Hematopoietic multipotent progenitor cell treated with erythropoietin and hydrocortisone succinate and interleukin-3 and kit ligand, for 4 days (in vitro differentiated cells): ENCODE measurements at places on chromosomes 3 and 15.

- no peak for DNase-seq
Observed at GRCh38 chr3:43170553-43170952, 64.7 kb upstream of the POMGNT2 start.

DNA sequence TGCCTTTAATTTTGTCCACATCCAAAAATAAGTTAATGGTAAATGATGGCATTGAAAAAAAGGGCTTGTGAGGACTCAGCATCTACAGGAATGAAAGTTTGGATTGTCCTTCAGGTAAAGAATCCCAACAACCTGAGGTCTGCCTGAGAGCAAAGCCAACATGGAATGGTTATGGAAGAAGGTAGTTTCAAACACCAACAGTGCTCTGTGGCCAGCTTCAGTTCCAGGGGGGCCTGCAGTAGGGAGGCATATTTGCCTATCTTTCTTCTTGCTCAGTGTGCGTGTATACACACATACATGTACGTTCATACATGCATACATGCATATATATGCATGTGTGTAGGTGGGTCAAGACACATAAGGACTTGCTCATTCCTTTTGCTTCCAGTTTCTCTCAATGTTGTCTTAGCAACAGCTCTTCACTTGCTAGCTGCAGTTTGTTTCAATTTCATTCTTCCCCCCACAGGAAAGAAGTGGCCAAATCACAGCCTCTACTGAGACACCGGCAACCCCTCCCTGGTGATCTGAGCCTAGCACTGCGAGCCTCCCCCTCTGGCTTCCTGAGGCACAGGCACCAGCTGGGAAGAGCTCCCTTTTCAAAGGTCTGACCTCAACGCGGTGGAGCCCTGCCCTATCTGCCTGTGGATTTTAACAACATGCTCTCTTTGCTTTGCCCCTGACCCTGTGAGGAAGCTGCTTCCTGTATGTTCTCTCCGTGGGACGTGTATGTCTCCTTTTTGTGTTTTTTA lies 146.2 kb downstream of the KLF13 start:
- DNase-seq = peak; percentile 29

DNA sequence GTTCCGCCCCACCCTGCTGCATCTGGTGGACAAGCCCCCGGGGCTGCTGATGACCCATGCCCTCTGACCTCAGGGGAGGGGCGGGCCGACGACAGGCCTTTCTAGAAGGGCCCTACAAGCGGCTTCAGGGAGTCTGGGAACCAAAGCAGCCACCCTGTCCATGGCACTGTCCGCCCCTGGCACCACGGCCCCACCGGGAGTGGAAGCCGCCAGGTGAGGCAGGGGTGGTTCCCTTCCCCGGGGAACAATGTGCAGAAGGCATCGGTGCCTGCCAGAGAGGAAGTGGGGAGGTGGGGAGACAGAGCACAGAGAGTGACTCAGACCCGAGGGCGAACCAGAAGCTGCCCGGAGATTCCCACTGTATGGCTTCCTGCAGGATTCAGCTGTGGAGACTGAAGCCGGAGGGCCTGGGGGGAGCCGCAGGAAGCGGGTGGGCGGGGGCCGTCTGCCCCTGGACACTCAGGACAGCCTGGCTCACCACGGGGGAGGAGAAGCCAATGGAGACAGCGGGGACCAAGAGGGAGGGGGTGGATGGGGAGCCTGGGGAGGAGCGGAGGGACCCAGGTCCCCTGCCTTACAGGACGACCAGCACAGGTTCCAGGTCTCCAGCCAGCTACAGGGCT lies 134.0 kb downstream of the TPRA1 start:
- no peak for DNase-seq

- no peak for DNase-seq
Observed at GRCh38 chr15:71244250-71244649, 129.0 kb downstream of the THSD4 start.

GRCh38 chr3:119084371-119085069 lies 49.9 kb upstream of the IGSF11 start:
- no peak for DNase-seq

GRCh38 chr15:55496716-55497115 lies 11.3 kb downstream of the DNAAF4 start:
- DNase-seq = no peak

GRCh38 chr15:28113394-28114113 lies 14.4 kb upstream of the OCA2 start:
- DNase-seq = no peak

DNA sequence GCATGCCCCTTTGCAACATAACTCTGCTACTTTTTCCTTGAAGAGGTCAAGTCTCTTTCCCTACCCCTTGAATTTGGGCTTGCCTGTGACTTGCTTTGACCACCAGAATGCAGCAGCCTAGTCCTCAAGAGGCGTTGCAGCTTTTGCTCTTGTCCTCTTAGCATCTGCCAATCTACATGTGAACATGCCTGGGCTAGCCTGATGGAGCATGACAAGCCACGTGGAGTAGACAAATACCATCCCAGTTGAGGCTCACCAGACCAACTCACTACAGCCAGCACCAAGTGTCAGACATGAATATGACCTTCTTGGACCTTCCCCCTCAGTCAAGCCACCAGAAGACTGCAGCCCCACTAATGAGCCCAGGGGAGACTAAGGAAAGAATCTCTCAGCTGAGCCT lies 32.9 kb downstream of the AMOTL2 start:
- DNase-seq = no peak

DNA sequence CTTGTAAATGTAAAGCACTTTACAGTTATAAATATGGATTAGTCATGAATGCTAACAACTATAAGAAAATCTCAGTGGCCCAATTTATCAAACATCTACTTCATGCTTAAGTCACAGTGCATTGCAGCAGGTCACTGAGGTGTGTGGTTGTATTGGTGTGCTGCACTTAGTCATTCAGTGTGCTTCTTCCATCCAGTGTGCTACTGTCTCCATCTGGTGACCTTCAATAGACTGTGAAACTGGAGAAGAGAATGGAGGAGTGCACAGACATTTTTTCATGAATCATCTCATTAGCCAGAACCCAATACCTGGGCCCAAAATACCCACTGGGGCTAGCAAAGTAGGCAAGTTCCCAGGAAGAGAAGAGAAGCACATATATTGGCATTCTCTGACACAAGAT lies 199.6 kb downstream of the SHOX2 start:
- DNase-seq = no peak

- no peak for DNase-seq
Observed at GRCh38 chr15:60128710-60129109, 124.6 kb downstream of the FOXB1 start.

DNA sequence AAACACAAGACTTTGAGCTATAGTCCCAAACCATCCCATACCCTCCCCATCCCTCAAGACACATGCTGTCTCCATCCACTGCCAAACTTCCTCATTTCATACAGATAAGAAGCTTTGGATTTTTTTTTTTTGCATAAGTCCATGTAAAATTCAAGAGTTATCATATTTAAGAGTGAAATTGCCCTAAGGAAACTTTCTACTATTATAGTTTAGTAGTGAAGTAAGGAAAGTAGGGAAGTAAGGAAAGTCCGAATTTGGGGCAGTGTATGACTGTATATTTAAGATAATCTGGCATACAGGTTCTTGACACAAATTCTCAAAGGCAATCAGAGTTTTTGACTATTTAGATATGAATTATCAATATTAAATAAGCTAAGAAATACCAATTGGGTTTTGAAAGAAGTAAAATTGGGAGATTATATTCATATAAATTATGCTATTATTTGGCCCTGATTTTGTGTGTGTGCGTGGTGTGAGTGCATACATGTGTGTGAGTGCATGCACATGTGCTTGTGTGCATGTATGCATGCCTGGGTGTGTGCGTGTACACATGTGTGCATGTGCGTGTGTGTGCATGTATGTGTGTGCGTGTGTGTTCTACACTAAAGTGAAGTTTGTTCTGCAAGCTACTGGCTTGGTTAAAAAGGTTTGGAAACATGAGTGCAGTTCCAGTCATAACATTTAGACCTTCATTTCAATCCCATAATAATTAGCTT lies 83.6 kb upstream of the MBNL1 start:
- DNase-seq = peak; percentile 49

DNA sequence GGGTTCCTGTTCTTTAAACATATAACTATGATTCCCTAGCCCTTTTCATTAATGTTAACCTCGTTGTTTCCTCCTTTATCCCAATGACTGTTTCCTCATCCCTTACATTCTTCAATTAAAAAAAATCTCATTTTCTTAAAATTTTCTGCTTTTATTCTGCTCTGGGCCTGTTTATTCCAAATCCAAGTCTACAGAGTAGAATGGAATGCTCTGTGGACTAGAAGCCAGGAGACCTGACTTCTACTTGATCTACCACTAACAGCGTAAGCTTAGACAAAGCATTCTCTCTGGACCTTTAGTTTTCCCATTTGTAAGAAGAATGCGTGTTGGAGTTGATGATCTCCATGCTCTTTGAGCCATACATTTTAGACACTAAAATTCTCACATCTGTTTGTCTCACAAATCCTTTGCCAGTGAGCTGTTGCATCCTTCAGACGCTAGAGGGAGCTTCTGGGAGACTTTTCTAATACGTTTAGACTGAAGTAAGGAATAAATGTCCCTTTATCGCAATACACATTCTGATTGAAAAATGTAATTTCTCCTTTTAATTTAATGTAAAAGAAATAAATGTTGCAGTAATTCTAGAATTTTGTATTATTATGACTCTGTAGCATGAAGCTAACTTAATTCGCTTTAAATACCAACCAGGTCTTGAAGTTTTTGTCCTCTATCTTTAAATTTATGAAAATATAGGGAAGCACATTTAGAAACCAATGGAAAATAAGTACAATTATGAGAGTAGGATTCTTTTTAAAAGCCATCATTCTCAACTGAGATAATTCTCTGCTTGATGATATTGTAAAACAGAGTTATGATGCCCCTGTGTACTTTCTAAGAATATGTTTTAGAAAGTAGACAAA lies 21.7 kb upstream of the GMNC start:
- peak; percentile 87 for DNase-seq

GRCh38 chr3:12345584-12346494 lies 57.0 kb downstream of the PPARG start:
- no peak for DNase-seq

GRCh38 chr3:169344465-169344864 lies 319.0 kb downstream of the MECOM start:
- no peak for DNase-seq

DNA sequence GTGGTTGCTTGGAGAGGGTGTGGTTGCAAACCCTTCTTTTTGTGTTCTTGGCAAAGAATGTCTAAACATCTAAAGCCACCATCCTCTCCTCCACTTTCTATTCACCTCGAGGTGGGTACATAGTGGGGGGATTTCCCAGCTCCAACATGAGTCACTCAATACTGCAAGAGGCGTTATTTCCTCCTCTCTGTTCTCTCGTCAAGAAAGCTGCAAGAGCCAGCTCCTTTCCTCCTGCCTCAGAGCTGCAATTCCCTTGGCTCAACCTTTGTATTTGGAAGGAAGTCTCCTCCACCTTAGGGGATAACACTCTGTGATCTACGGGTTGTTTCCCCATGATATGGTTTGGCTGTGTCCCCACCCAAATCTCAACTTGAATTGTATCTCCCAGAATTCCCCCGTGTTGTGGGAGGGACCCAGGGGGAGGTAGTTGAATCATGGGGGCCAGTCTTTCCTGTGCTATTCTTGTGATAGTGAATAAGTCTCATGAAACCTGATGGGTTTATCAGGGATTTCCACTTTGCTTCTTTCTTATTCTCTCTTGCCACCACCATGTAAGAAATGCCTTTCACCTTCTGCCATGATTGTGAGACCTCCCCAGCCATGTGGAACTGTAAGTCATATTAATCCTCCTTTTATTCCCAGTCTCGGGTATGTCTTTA lies 138.4 kb downstream of the PLCL2 start:
- no peak for DNase-seq

DNA sequence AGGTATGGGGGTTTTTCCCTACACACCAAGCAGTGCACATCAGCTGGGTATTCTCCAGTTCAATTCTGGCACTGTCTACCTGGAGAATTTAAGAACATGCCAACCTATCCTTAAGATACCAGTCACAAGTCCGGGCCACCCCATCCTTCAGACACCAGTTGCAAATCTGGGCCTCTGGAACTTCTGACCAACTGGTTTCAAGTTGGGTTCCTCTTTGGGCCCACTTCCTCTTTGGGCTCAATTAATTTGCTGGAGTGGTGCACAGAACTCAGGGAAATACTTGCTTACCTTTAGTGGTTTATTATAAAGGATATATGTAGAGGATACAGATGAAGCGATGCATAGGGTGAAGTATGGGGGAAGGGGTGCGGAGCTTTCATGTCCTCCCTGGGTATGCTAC lies 25.3 kb downstream of the GLCE start:
- DNase-seq = no peak

GRCh38 chr3:50620820-50621219 lies 3.9 kb downstream of the MAPKAPK3 start:
- peak; percentile 80 for DNase-seq
